ENCODE measurements at places on chromosomes 1 and 21.

GRCh38 chr1:145891587-145892485 is 6.2 kb upstream of the ANKRD35 start:
- DNase-seq = peak; percentile 38

DNA sequence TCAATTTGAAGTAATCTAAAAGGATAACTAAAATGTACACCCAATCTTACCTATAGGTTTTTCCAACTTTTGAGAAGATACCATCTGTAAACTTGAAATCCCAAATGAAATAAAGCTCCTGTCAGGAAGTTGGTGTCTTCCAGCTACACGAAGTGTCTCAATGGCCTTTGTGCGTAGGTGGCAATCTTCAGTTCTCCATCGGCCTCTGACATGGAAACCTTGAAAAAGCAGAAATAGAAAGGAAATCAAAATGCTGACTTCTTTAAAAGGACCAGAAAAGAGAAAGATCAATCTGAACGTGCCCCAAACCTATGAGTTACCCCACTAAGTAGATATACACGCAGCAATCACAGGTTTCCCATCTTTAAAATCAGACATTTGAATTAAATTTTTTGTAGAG is 10.0 kb downstream of the MKNK1 start:
- no peak for DNase-seq

DNA sequence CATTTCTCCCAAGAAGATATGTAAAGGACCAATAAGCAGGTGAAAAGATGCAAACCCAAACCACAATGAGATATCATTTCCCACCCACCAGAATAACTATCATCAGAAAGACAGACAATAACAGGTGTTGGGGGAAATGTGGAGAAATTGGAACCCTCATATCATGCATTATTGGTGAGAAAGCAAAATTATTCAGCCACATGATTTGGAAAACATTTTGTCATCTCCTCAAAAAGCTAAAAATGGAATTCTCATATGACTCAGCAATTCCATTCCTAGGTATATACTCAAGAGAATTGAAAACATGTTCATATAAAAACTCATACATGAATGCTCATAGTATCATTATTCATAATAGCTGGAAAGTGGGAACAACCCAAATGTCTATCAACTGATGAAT is 25.1 kb upstream of the RNF186 start:
- no peak for DNase-seq

DNA sequence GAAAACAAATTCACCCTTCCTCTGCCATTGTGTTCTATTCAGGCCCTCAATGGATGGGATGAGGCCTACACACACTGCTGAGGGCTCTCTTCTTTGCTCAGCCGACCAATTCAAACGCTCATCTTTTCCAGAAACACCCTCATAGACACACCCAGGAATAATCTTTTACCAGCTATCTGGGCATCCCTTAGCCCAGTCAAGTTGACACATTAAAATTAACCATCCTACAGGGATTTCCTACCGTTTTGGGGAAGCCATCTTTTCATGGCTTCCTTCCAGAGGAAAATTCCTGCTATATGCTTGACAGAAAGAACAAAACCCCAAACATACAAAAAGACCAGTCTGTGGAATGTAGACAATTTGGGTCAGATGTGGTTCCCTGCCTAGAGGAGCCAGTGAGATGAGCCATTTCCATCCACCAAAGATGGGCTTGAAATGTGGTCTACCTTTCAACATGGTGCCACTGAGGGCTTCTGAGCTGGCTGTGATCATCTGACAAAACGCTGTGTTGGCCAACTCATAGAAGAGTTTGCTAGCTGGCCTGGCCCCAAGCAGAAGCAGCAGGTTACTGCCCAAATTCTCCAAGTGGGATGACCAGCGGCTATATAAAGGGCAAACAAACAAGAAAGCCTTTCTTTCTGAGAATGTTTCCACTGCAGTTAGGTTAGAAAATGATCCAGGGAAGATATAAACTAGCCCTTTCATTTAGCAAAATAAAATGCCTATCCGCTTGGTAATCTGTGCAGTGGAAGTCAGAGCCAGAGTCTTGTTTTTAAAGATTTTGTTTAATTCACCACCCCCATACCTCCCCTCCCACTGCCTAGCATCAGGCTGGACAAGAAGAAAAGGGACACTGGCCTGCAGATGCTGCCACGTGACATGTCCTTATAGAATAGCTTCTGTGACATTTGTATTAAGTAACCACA is 69.1 kb upstream of the MRPS6 start:
- DNase-seq = no peak

GRCh38 chr1:22955146-22955545 is 17.5 kb downstream of the LACTBL1 start:
- no peak for DNase-seq

DNA sequence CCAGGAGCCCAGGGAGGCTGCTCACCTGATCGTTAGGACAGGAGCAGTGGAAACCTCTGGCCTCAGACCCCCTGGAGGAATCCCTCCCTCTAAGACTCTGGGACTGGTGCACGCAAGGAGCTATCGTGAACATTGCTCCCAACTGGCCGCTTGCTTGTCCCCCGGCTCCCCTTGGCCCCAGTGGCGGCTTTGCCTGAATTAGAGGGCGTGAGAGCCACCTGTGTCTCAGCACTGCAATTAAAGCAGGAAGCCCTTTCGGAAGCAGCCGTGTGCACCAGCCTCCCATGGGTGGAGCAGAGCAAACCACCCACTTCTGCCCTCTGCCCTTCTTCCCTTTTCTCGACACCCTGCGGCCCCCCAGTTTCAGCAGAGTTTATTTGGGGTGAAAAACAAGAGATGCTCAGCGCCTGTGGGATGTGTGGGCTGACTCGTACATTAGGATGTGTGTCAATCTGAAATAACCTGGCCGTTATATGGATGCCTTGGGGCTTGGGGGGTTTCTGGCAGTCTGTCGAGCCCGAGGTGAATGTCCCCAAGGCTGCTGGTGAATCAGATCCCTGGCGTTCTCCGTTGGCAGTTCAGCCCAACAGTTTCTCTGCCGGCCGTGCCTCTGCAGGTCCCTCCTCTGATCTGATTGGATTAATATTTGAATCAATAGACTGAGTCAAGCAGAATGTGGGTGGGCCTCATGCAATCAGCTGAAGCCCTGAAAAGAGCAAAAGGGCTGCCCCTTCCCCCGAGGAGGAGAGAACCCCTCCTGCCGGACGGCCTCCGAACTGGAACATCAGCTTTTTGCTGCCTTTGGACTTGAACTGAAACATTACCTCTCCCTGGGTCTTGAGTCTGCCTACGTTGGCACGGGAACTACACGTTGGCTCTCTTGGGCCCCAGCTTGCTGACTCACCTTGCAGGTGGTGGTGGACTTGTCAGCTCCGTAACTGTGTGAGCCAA is 7.3 kb upstream of the UMODL1 start:
- no peak for DNase-seq

- DNase-seq = no peak
Measured at GRCh38 chr1:153549741-153550397, 811 bp upstream of the S100A3 start.
